Frontal cortex (tissue), 4 donors: ENCODE measurements at places on chromosomes 7 and 10. TPM values are rescaled to one million over a fixed set of nuclear protein-coding genes. Genes with fewer than 3 reads are reported as not detected.
A peak's percentile ranks its signal among the peaks of the same experiment; 100 is the strongest.

DNA sequence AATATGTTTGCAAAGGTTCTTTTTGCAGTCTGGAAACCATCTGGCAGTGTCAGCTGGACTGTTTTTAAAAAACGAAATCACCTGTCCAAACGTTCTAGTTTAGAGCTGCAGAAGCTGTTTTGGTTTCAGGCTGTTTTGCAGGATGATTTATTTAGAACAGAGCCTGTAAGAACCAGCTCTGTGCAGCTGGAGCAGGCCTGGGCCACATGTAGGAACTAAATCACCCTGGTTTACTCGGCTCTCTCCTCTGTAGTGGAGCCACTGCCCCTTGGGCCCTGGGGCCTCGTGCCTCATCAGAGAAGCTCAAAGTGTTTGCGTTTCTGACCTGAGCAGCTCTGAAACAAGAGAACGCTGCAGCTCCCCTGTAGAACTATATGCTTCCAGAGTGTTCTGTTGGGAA is 142.5 kb downstream of the ACTR3B start:
- DNase-seq, result no peak

Gene ITIH5
- 14.7 TPM for total RNA-seq

DNA sequence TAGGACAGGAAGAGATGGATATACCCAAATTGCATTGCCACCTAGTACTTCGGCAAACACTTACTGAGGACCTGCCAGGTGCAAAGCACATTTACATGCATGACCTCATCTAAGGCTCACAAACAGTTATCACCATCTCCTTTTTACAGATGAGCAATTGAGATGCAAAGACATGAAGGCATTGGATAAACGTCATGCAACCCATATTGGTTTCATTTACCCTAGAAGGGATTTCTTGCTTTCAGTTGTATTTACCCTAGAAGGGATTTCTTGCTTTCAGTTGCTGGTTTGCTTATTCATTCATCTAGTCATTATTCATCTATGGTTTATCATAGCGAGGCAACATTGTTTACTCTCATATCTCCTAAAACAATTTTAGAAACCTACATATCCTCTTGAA is 52.2 kb downstream of the STEAP1B start:
- DNase-seq, result no peak

- DNase-seq, result no peak
These were observed 55.8 kb upstream of the LANCL2 start for GRCh38 chr7:55309040-55309991.

Gene NEBL
- 64.0 TPM for total RNA-seq

DNA sequence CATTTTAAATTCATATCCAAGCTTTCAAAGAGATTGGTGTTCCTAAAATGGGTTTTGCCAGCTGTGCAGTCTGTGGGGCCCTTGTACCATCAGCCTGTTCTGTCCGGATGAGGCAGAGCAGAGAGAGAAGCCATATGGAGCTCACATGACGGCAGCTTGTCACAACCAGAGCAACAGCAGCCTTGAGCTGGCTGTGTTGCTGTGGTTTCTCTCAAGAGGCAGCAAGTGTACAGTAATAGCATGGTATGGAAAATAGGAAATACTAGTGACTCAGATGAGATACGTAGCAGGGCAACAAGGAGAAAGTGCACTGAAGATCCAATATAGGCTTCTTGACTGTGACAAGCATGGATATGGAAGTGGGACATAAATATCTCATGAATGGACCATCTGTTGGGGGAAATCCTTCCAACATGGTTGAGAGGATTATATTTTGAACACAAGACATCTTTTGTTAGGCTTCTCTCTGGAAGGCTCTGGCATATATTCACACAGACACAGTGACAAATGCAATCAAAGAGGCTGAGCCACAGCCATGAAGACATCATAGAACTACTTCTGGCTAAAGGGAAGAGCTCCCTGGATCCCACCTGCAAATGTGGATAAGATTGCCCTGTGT is 251.0 kb upstream of the TAC1 start:
- peak; percentile 10 for DNase-seq

Gene CABCOCO1
- total RNA-seq, result 4.9 TPM

- DNase-seq, result no peak
These were observed 64.6 kb upstream of the MGMT start for GRCh38 chr10:129402459-129402858.

DNA sequence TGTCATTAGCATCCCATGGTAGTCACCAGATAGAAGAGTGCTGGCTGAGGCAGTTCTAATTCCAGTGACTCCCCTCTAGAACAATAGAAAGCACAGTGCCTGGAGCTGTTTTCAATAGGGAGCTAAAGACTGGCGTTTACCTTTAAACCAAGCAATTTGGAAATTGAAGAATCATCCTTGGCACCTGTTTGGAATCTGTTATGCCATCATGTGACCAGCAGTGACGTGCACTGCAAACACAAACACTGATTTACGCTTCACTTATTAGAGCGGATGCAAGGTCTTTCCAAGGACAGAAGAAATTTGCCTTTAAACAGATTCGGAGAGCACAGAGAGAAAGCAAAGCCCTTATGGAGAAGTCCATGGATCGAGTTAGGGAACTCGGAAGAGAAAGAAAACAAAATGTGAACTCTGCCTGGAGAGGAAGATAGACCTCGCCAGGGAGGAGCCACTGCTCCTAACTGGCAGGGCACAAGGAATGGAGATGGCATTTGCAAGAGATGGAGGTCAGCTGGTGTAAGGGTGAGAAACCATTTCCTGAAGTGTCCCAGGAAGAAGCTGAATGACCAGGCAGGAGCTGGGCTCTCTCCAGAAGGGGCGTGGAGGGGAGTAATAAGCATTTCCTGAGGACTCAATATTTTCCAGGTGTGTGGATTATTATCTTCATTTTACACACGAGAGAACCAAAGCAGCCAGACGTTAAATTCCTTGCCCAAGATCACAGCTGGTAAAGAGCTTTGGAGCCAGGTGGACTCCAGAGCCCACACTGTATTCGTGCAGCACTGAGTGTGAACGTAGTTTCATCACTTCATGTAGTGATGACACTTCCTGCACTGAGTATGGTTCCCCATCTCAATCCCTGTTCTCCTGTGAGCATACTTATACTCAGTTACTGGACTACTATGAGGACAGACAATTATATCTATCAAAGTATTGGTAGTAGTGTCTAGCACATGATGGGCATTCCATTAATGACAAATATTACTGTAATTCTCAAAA is 97.7 kb downstream of the CUBN start:
- no peak for DNase-seq

GRCh38 chr10:70337201-70337651 is 45.2 kb downstream of the LRRC20 start:
- no peak for DNase-seq

DNA sequence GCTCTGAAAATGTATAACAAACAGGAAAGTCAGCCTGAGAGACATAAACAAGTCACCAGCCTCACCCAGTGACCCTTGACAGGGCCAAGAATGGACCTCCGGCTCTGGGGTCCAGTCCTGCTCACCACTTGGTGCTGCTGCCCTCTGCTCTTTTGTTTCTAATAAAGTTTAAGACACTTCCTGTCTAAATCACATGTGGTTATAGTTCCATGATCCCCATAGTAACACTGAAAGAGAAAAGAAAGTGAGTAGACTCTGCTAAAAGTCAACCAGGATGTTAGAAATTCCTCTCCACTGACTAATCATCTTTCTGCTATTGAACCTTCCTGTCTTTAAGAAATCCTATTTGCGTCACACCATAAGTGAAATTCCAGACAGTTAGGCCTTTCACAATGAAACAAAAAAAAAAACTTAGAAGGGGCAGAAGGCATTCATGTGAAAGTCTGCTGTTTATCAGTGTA is 179.2 kb upstream of the BET1 start:
- DNase-seq, result no peak

Gene XRCC2
- total RNA-seq, result 2.9 TPM

Gene GRID2IP
- total RNA-seq, result 0.41 TPM

GRCh38 chr7:21617916-21618390 is 75.1 kb downstream of the DNAH11 start:
- DNase-seq, result no peak

GRCh38 chr10:90319188-90319914 is 538.5 kb downstream of the HTR7 start:
- DNase-seq, result no peak

- DNase-seq, result no peak
These were observed 151.2 kb upstream of the MINDY3 start for GRCh38 chr10:16011548-16011947.

- DNase-seq, result no peak
These were observed 25.7 kb upstream of the PRSS37 start for GRCh38 chr7:141866974-141867373.

DNA sequence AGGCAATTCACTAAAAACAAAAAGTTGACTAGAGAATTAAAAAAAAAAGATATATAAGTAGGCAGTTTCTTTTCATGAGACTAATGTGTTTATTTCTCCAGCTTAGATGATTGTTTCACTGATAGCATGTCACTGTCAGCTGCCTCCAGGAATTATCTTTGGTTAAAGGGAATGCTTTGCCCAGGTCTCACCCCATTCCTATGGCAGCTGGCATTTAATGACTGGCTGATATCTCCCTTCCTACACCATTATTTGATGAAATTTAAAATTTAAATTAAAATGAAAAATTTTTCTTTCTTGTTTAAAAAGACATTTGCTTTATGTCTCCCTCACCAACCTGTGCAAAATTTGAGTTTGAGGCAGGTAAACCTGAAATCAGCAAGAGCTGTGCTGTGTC is 214.5 kb upstream of the PRSS1 start:
- DNase-seq, result no peak

- no peak for DNase-seq
These were observed 30.7 kb upstream of the HPSE2 start for GRCh38 chr10:99266383-99266782.

- DNase-seq, result no peak
These were observed 67.6 kb downstream of the CREB3L2 start for GRCh38 chr7:137934176-137934826.

DNA sequence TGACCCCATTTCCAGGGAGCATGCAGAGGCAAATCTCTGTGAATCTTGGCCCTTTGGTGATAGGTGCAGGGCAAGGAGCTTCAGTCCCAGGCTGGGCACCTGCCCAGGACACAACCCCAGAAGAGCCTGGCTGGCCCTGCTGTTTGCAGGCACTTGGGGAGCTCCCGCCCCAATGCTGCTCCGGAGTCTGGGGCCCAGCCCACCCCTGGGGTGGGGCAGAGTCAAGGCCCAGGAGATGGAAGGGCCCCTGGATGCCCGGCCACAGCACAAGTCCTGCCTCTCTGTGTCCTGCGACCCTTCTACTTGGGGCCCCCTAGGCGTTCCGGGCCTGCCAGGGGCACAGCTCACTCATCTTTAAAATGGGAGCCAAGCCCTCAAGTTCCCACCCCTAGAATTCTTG is 24.7 kb downstream of the PDGFA start:
- DNase-seq, result no peak

DNA sequence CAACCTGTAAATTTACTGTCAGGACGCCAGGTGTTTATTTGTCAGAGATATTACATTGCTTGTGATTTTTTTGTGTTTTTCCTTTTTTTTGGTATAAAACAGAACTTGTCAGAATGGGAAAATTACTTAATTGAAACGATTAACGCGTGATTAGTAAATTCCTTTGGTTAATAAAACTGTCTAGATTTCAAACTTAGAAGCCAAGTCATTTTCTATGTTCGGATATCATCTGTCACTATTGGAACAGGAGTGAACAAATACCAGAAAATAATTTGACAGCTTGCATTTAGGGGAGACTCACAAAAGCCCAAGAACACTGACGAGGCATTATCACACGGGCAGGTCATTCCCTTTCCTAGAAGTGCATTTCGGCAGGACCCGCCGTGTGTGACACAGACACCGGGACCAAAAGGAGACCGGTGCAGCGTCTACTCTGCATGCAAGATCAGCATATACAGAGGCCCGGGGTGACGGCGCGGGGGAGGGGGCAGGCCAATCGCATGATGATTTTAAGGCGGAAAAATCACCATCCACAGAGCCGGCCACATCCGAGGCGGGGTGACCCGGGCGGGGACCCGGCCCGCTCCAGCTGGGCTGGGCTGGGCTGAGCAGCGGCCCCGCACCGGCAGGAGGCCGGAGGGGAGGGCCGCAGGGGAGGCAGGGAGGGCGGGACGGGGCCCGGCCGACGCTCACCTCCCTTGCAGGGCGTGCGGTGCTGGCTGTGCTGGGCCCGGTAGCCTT is 841 bp downstream of the GLUD1 start:
- DNase-seq, result no peak

DNA sequence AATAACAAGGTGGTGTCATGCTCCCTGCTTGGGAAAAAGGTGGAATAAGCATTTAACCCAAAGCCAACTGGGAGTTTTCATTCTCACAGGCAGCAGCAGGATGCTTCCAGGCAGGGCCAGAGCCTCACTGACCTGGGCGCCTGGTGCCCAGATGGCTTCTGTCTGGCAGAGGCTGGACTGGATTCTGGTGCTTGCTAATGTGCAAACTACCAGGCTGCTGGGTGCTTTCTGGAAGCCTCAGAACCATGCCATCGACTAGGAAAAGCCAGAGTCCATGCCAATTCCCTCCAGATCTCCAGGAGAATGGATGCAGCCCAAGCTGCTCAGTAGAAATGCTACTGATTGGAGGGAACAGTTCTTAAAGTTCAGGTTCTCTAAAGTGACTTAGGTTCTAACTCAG is 36.2 kb downstream of the VIPR2 start:
- no peak for DNase-seq

Gene FLNC
- total RNA-seq, result 2.4 TPM

DNA sequence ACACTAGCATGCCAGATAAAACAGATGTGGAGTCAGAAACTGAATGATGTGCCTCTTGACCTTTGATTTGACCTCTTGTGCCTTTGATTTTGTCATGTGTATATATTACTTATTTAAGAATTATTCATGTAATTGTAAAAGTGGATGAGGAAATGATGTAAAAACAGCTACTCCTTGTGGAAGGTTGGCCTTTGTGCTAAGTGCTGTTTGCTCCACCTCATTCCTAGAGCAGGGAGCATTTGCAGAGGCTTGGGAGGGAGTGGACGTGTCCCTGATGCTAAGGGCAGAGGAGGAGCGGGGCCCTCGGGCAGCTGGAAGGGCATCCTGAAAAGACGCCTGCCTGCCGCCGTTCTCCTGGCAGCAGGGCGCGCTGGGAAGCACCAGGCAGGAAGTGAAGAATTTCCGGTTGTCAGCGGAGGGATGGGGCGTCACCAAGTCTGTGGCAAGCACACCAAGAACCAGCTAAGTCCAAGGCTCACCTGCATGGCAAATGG is 197.6 kb upstream of the ZNF32 start:
- DNase-seq, result no peak

Gene COBL
- 2.4 TPM for total RNA-seq

Gene C7orf33
- total RNA-seq, result not detected

DNA sequence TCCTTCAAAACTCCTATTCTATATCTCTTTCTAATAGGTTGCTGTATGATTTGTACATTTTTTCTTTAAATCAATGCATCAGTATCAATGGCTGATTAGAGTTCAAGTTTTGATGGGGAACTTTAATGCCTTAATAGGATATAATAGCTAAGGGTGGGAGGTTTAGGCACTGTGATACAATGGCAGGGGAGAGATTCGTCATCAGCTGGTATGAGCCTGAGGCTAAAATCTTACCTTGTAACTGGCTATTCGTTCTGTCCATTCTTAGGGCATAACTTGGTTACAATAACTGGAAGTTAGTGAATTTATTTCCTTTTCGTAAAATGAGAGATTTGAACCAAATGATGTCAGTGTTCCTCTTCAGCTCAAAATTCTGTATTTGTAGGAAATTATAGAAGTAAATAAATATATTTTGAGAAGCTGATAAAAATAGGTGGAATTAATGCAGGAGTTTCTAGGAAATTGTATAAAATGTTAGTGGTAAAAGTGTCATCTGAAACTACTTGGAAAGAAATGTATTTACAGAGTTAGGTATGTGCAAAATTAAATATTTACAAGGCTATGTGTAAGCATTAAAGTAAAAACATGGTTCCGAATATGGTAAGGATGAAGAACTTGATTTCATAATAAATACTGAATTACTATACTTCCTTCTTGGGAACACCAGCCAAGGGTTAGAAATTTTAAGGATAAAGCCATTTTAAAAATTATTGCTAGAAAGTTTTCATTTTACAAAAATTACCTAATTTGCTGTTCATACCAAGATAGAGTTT is 27.5 kb upstream of the NAMPT start:
- no peak for DNase-seq
